ENCODE measurements at places on chromosomes 16 and 17.

- DNase-seq: no peak
Measured at GRCh38 chr16:84917492-84917891, 93.8 kb downstream of the ZDHHC7 start.

- peak; percentile 67 for DNase-seq
Measured at GRCh38 chr17:19753051-19753509, 5.0 kb upstream of the ALDH3A1 start.

GRCh38 chr17:69287168-69287567, 39.8 kb downstream of the ABCA5 start:
- no peak for DNase-seq

DNA sequence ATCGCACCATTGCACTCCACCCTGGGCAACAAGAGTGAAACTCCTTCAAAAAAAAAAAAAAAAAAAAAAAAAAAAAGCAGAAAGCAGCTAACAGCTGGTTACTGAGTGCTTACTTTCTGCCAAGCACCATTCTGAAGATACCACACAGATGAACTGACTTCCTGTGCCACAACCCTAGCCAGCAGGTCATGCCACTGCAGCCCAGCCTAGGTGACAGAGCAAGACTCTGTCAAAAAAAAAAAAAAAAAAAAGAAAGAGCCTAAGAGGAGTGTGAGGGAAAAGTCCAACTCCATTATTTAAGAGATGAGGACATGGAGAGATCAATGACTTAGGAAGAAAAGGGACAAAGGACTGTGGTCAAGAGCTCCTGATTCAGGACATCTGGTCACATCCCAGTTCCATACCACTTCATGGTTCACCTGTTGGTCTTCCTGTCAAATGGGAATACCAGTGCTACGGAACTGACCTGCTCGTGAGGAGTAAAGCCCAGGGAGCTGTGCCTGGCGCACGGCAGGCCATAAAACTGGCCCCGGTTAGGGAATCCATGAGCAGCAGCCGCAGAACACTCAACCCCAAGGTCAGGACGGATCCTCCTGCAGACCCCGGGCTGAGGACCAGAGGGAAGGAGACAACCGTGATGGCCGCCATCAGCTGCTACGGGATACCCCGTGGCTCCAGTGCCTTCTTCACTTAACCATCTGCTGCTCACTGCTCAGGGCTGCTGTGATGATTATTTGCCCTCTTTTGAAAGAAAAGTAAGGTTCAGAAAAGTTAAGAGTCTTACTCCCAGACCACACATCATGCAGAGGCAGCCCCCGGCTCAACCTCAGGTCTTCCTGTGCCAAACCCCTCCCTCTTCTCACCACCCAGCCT, 950 bp downstream of the KLHDC4 start:
- no peak for DNase-seq

DNA sequence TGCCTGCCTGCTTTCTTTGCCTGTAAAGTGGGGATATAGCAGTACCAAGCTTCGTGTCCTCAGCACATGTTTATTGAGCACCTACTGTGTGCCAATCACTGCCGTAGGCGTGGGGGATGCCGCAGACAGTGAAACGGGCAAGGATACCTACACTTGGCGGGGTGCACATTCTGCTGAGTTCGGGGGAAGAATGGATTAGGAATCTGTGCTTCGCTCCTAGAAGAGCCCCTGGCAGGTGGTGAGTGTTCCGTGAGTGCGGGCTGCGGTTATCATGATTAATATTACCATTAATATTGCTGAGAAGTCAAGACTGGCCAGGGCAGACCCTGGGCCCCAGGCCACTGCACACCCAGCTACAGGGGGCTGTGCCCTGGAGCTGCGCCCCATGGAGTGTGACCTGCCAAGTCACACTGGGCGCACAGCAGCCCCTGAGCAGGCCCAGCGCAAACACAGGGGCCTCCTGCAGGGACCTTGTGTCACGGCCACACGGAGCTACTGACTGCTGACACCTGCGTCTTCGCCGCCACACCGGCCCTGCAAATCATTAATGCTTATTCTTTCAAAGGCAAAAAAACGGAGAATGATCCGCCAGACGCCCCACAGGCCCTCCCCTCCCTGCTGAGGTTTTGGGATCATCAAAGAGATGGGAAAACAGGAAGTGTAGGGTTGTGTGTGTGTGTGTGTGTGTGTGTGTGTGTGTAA, 213.4 kb upstream of the GSE1 start:
- no peak for DNase-seq

GRCh38 chr16:79287424-79287917, 313.1 kb downstream of the MAF start:
- DNase-seq: no peak

DNA sequence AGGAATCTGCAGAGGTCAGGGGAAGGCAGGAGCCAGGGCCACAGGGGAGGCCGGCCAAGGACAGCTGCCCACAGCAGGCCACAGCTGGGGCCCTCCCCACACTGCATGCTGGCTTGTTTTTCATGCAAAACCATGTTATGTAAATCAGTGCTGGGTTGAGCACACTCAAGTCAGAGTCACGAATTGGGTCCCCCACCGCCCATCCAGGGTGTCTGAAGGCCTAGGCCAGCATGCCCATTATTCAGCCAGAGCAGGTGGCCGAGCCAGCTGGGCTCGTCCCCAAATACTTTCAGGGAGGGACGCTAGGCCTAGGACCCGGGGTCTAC, 51.2 kb upstream of the TOB1 start:
- no peak for DNase-seq

DNA sequence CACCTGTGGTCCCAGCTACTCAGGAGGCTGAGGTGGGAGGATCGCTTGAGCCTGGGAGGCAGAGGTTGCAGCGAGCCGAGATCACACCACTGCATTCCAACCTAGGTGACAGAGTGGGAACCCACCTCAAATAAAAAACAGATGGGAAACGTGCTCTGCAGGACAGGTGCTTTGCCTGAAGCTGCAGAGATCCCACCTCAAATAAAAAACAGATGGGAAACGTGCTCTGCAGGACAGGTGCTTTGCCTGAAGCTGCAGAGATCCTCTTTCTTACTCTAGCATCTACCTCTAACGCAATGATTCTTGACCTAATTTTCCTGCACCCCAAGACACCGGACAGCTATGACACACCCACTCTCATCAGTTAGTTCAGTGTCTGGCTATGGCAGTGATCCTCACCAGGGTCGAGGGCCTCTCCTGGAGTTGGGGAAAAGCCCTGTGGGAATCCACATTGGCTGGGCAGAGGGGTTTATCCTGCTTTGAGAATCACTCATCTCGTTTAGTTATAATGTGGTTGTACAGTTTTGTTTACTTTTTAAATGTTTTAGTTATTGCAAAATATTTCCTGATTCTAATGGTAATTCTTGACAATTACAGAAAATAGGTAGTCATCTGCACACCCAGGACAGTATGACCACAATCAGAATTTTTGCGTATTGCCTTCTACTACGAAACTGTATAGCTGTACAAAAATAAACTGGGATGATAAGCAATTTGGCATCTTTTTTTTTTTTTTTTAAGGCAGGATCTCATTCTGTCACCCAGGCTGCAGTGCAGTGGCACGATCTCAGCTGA, 11.4 kb downstream of the VPS53 start:
- no peak for DNase-seq

DNA sequence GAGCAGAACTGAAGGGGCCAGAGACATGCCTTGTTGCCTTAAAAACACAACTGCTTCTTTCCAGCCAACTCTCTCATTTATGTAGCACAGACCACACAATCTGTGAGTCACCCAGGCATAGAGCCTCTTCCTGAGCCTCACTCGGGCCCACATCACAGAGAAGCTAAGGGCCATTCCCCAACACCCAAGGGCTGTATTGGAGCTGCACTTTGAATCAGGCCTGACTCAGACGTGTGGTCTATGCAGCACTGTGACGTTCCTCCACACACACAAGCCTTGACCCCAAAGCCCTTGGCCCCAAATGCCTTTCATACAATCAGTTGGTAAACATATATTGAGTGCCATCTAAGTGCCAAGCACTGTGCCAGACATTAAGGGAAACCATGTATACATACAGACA, 308.9 kb upstream of the DYNLRB2 start:
- DNase-seq: no peak

DNA sequence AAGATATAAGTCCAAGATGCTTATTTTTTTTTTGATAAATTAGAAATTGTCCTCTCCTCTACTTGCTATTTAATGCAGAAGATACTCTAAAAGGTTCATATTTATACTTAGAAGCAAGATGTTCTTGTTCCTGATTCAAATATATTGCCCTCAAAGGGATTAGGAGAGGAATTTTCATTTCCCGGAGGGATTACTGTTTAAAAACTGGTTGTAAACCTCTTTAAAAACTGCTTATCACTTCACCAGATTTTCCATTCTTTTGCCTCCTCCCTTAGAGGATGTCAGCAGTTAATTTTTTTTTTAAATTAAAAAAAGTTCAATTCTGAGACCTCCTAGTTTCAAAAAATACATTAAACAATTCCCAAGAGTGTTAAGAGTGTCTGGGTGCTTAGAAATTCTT, 2.8 kb downstream of the TENT4B start:
- no peak for DNase-seq

GRCh38 chr17:59427425-59427921, 96.0 kb downstream of the YPEL2 start:
- no peak for DNase-seq

GRCh38 chr17:20998571-20999043, 44.2 kb downstream of the USP22 start:
- peak; percentile 24 for DNase-seq

DNA sequence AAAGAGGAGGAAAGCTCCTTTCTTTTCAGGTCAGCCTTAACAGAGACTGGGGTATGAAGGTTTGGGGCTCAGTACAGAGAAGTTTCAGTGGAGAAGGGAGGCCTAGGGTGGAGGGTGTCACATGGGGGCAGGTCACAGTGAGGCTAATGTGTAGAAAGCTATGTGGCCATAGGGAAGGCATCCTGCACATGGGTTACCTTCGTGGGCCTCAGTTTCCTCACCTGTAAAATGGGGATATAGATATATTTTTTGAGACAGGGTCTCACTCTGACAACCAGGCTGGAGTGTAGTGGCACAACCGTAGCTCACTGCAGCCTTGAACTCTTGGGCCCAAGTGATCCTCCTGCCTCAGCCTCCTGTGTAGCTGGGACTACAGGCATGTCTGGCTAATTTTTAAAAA, 41.8 kb downstream of the EMP2 start:
- no peak for DNase-seq

DNA sequence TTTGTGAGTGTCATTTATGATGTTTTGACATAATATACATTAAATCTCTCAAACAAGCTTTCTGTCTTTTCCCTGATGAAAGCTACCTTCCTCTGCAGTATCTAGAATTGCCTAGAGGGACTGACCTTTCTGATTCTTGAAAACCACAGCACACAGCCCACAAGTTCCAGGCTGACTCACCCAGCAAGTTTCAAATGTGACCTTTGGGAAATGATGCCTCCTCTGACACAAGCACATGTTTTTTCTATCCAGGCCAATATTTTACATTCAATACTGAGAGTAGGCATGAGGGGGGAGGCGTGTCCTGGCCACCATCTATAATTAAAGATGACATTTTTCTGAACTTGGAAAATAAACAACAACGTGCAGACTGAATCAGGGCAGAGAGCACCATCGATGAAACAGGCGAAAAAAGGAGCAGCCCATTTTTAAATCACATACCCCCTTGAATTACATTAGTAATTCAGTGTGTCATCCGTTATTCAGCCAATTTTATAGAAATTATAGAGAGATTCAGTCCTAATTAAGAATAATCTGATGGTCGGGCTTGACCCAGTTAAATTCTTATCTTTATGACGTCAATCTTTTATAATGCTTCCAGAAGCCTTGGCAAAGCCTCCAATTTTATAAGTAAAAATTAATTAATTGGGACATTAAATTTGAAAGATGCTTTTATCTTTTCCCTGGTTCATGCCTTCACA, 292.6 kb upstream of the CDH11 start:
- DNase-seq: peak; percentile 27

DNA sequence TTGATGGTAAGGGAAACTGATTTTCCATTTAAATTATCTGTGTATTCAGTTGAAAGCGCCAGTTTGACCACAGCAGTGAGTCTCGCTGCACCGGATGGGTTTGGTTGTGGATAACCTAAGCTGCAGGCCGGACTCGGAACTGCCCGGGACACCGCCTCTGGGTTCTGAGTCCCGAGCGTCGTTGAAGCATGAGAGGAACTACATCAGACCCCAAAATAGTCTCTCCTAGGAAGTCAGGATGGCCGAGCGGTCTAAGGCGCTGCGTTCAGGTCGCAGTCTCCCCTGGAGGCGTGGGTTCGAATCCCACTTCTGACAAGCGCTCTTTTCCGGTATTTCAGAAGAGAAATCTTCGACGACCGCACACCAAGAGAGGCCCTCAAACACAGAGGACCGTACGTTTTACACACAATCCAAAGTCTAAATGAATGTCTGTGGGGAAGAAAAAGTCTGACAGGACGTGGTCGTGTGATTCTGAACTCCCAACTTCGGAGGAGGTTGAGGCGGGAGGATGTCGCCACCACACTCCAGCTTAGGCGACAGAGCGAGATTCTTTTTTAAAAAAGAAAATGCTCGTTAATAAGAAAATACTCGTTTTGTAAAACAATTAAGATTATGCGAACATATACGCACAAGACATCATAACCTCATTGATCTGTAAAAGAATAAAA, 15.4 kb upstream of the PLLP start:
- peak; percentile 95 for DNase-seq

- no peak for DNase-seq
Measured at GRCh38 chr16:31022544-31023251, 10.7 kb upstream of the STX4 start.

DNA sequence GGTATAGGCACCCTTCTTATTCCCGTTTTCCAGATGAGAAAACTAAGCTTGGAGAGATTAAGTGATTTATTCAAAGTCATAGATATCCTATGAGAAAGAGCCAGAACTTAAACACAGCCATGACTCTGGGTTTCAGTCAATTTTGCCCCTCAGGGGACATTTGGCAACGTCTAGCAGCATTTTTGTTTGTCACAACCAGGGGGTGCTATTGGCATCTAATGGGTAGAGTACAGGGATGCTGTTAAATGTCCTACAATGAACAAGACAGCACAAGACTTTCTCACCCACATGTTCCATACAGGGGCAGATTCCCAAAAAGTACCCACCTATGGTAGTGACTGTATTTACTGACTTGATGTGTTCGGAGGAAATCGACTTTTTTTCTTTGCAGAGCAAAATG, 4.8 kb upstream of the SHISA9 start:
- peak; percentile 53 for DNase-seq

- peak; percentile 20 for DNase-seq
Measured at GRCh38 chr16:22618842-22619241, 108.2 kb downstream of the NPIPB5 start.

DNA sequence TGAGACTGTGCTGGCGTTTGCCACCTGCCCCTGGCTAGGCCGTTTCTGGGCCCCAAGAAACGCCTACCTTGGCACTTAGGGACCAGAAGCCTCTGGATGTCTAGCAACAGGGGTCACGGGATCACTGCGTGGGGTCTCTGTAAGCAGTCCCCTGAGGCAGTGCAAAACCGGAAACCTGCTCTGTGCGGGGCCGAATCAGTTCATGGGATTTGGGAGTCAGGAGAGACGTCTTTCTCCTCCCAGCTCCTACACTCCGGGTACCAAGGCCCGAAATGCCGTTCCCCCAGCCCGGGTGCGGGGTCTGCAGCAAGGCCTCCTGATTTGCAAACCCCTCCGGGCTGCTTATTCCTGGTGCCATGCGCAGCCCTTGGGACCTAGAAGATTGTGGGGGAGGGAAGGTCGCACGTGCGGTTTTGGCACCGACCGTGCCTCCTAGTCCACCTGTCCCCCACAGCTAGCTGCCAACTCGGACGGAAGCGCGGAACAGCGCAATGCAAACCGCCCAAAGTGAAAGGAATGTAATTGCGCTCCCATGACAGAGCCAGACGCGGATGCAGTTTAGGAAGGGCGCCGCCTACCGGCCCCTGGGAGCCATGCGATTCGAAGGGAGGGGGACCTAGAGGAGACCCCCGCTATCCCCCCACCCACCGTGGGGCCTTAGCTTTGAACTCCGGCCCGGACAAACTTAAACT, 6.5 kb downstream of the IRX5 start:
- peak; percentile 62 for DNase-seq

- peak; percentile 51 for DNase-seq
Measured at GRCh38 chr17:70405492-70406220, 236.3 kb downstream of the KCNJ2 start.

Data from NB4 (cell line).